ENCODE measurements at places on chromosomes 4 and X. TPM values are rescaled to one million over a fixed set of nuclear protein-coding genes. Genes with fewer than 3 reads are reported as not detected.

DNA sequence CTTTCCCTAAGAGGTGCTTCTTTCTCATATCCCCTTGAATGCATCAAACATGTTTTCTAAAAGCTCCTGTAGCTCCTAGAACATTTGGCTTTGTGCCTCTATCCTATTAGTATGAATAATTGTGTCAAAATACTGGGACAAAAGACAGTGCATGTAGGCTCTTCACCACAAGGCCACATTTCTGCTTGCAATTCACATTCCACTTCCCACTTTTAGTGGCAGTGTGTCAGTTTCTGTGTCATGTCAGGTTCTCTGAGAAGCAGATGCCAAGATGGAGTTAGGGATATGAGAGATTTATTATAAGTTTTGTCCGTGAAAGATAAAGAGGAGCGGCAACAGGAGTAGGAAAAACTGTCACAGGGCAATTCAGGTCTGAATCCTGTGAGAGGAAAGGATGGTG lies 61.3 kb upstream of the GPRIN3 start:
- DNase-seq = no peak

DNA sequence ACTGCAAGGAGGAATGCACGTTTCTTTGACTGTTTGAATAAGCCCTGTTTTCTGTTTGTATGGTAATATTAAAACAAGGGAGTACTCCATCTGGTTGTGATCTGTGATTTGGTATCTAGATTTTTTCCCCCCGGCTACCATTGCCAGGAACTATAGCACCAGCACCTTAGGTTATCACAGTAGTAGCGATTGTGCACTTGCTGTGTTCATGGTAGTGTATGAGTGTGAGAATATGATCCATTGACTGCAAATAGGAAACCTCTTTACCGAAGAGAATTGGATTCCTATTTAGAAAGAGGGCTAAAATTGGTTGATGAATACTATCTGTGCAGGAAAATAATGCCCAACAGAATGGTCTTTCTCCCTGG lies 69.9 kb downstream of the LARP7 start:
- no peak for DNase-seq

DNA sequence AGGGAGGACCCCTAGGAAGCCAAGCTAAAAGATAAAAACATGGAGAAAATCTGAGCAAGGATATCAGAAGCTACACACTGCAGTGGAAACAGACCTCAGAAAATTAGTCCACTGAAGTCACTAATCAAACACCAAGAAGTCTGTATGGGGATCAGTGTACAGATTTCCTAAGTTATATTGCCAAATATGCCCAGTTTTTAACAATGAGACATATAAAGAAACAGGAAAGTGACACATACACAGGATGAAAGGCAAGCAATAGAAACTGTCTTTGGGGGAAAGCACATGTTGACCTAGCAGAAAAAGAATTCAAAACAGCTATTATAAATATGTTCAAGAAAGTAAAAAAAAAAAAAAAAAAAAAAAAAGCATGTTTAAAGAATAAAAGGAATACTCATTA lies 153.7 kb downstream of the PPP4R3C start:
- no peak for DNase-seq

DNA sequence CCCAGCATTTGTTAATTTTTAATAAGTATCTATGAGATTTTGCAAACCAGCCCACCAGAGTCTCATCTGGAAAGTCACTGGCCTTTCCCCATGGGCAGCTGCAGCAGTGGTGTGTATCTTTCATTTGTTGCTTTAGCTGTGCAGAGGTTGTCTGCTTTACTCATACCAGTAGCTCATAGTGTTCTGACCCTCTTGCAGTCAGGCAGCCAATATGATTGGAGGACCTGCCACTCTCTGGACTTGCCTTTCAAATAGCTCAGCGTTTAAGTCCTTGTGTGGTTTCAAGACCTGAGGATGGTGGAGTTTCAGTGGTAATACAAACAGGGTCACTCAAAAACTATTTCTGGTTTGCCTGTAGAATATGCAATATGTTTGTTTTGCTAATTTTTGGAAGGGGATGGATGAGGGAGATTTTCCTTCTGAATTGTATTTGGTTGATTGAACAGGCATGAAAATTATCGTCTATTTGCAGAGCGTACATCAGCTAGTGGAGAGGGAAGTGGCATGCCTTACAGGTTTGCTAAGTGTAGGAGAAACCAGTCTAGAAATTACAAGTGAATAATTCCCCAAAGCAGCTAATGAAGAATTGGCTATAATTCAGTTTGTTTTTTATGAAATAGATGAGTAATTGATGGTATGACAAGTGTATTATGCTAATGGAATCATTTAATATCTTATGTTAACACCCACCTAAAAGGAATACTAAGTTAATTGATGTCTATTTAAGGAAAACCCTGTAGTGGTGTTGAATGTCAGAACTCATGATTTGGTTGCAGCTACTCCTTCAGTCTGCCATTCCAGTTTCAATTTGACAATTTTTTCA lies 8.9 kb downstream of the POLA1 start:
- no peak for DNase-seq

DNA sequence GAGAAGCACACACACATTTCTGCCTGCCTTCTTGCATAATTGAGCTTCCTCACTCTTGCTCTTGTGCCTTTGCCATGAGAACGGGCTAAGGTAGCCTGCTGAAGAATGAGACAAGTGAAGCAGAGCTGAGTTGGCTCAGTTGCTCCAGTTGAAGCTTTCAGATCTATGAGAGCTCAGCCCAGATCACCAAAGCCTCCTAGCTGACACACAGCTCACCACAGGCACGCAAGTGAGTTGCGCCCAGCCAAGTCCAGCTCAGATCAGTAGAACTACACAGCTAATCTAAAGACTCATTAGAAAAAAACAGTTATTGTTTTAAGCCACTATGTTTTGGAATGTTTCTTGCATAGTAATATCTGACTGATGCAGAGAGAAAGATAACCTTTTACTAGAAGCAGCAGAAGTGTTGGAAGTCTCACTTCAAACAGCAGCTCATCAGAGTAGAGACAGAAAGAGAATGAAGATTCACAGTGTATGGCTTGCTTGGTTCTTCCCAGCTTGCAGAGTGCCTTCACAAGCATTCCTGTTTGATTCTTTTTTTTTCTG lies 362.4 kb downstream of the MID1IP1 start:
- no peak for DNase-seq

DNA sequence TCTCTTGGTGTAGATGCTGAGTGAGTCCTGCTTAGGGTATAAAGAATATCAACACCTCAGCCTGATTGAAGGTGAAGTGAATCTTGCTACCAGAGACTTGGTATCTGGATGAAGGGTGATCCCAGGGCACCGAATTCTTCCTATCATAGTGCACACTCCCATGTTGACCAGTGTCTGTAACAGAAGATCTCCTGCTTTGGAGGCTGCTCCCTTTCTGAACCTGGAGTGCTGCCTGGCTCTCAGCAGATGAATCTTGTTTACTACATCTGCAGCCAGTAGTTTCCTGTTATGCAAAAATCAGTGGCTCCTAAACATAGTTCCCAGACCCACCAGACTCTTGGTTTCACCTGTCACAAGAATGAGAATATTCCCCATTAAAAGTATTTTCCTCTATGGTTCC lies 191.7 kb upstream of the GK2 start:
- DNase-seq = no peak

DNA sequence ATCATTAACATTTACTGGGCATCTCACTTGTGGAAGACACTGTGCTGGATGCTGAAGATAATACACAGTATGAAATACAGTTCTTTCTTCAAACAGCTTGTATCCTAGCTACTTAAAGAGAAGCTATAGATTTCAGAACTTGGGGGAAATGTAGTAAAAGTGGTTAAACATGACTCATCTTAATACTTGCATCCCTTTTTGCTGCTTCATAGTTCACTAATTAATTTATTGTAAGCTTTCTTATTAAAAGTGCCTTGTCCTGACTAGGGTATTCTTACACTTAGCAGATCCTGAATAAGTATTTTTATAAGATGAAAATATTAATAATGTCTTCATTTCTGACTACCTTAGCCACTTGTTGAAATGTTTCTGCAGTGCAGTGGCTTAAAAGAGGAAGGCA lies 132.8 kb upstream of the STIM2 start:
- no peak for DNase-seq

- DNase-seq = peak; percentile 78
Observed at GRCh38 chrX:1380672-1381233, 11.2 kb downstream of the SLC25A6 start.

The LONRF3 gene
- total RNA-seq = 5.7 TPM

The USP26 gene
- not detected for total RNA-seq

The GABRG1 gene
- total RNA-seq = not detected

Data from posterior vena cava (tissue), 2 donors.